ENCODE measurements at places on chromosomes 5 and 9.

GRCh38 chr9:81191222-81191621, 498.1 kb downstream of the TLE1 start:
- DNase-seq, result no peak

GRCh38 chr5:4113426-4113825, 517.8 kb downstream of the IRX1 start:
- no peak for DNase-seq

GRCh38 chr5:124253203-124253810, 493.1 kb downstream of the ZNF608 start:
- DNase-seq, result no peak

- DNase-seq, result no peak
These were observed 152.2 kb downstream of the TMEM161B start for GRCh38 chr5:88116396-88116795.

DNA sequence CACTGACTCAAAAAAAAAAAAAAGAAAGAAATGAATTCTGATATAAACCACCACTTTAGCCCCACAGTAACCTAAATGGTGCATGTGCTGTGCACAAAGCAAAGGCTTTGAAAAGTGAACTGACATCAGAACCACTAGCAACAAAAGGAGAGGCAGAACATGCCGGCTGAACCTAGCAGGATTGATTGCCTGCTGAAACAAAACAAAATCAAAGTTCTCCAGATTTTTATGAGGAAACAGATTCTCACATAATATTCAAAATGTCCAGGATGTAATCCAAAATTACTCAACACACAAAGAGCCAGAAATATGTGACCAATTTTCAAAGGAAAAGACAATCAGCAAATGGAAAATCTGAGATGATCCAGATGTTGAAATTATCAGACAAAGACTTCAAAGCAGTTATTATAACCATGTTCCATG, 37.9 kb downstream of the UBTD2 start:
- no peak for DNase-seq

GRCh38 chr9:79143211-79143610, 428.6 kb upstream of the TLE4 start:
- DNase-seq, result no peak

GRCh38 chr5:43772764-43773477, 169.9 kb downstream of the NNT start:
- no peak for DNase-seq

DNA sequence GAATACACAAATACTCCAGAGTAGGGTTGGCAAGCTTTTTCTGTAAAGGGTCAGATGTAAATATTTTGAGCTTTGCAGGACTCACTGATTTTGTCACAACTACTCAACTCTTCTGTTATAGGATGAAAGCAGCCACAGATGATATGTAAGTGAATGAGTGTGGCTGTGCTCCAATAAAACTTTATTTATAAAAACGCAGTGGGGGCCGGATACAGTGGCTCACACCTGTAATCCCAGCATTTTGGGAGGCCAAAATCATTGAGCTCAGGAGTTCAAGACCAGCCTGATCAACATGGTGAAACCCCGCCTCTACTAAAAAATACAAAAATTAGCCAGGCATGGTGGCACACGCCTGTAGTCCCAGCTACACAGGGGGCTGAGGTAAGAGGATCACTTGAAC, 69.1 kb downstream of the FBXW11 start:
- no peak for DNase-seq

- no peak for DNase-seq
These were observed 379 bp downstream of the PCDHGA3 start for GRCh38 chr5:141343953-141344463.

DNA sequence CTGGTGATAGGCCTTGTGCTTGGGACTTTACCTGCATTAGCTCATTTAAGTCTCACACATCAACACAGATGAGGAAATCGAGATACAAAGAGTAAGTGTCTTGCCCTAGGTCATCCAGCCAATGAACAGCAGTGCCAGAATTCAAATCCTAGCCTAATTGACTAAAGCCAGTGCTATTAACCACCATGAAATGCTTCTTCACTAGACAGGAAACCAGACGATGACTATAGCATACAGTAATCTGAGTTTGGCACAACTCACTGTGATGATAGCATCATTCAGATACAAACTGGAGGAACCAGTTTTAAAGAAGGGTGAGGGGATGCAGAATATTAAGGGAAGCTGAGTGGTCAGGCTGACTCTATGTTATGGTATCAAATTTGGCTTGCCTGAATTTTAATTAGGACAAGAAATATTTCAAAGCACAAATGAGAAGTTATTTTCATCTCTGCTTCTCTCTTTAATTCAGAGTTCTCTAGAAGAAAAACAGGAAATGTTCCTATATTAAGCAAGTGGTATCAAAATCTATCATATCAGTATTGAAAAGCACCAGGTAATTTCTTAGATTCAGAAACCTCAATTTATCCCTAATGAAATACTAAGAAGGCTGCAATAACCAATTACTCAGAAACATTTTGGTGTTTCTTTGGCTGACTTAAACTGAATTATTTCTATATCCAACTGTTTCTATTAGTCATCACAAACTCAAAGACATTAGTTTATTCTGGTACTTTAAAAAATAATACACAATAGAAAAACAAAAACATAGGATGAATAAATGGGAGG, 147.0 kb upstream of the RASA1 start:
- DNase-seq, result no peak

DNA sequence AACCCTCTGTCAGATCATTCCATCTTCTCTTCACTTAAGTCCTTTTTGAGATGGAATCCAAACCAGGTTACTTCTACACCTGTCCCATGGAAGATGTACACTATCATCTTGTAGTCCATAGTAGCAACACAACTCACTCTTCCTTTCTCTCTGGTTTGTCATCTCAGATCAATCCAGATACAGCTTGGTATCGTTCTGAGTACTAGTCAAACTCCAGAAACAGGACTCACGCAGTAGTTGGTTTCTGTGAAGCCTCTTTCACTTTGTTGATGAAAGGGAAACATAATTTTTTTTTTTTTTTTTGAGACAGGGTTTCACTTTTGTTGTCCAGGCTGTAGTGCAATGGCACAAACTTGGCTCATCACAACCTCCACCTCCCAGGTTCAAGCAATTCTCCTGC, 484.0 kb downstream of the PRDM9 start:
- no peak for DNase-seq

DNA sequence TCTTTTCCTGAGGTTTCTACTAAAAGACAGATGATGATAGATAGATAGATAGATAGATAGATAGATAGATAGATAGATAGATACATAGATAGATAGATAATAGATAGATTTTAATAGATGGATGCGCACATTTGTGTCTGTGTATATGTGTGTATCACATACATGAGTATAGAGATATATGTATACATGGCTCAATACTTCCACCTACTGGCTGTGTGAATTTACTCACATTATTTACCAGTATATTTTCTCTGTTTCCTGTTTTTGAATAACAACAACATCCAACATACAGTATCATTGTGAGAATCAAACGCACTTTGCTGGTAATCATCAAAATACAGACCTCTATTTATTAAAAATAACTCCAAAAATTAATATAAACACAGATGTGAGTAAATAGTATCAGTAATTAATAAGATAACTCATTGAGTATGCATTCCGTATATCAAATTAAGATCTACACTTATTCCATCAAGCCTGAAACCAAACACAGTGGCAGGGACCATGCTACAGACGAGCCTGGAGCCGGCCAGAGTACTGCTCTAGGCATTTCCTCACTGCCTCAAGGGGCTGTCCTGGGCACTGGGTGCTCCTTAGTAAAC, 338.0 kb downstream of the SEMA5A start:
- DNase-seq, result no peak

GRCh38 chr5:139669662-139670368, 21.7 kb downstream of the CXXC5 start:
- DNase-seq, result no peak

DNA sequence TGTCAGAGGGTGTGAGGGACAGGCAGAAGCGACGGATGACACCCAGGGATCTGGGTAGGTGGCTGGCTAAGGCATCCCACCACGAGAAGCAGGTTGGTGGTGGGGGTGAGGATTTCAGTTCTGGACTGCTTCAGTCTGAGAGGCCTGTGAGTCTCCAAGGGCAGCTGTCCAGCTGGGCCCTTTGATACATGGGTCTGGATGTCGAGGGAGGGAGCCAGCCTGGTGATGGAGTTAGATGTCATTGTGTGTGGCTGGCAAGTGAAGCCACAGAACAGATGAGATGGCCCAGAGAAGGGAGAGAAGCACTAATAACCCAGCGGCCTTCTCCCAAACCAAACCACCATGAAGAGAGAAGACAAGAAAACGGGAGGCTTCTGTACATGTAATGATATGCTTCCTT, 11.1 kb downstream of the MED27 start:
- no peak for DNase-seq

DNA sequence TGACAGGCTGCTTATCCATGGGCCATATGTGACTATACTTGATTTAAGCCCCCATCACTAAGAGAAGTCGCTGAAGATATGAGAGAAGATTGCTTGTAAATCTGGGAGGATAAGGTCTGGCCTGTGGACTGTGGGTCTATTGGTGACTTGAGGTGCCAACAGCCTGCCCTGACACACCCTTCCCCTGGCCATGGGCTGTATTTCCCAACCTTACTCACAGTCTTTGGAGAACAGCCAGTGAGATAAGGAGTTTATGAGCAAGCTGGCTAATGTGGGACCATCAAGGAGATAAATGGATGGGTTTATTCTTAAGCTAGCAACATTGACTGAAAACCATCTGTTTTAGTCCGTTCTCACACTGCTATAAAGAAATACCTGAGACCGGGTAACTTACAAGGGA, 231.3 kb downstream of the ZSWIM6 start:
- no peak for DNase-seq

DNA sequence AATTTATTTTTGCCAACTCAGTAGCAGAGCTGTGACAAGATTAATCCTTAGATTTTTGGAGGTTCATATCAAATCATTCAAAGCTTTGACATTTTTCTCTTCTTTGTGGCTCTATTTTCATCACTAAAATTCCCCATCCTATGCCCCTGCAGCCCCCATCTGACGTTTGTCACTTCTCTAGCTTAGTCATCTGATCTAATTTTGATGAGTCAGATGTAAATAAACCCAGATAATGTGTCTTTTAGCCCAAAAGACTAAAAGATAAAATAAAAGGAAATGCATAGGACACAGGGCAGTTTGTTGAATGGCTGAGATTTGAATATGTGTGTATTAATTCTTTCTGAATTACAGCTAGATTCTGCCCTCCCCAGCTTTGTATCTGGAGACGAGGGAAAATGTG, 897 bp upstream of the HSPB3 start:
- DNase-seq, result no peak

DNA sequence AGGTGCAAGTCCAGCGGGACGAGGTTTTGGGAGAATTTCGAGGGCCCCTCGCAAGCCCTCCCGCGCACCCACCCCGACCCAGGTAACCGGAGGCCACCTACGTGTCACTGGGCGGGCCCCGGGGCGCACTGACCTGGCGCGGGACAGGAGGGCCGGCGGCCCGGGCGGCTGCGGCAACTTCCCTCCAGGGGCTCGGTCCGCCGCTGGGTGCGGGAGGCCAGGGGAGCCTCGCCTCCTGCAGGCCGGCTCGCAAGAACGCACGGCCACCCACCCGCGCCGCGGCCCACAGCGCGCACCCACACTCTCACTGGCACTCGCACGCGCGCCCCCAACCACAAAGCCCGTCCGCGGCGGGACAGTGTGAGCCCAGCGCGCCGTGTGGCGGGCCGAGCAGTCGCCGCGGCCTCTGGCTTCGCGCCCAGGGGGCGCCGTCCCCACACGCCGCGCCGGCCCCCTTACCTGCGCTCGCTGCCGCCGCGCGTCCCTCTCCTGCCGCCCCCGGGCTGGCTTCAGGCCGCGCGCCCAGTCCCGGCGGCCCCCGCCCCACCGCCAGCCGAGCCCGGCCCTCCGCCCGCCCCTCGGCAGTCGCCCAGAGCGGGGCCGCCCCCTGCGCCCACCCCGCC, 451 bp downstream of the LPAR1 start:
- no peak for DNase-seq

- DNase-seq, result no peak
These were observed 702.8 kb downstream of the SEMA5A start for GRCh38 chr5:8842971-8843551.

GRCh38 chr5:170419643-170420042, 30.5 kb upstream of the KCNMB1 start:
- no peak for DNase-seq

DNA sequence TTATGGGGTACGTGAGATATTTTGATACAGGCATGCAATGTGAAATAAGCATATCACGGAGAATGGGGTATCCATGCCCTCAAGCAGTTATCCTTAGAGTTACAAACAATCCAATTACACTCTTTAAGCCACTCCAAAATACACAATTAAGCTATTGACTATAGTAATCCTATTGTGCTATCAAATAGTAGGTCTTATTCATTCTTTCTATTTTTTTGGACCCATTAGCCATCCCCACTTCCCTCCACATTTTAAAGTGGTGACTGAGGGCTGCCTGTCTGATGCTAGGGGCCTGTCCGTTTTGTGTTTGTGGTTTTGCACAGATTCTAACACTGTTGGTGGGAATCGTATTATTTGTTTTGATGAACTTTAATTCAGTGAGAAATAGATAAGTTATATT, 129.7 kb upstream of the DHFR start:
- DNase-seq, result no peak

- no peak for DNase-seq
These were observed 22.9 kb upstream of the SPATA31C2 start for GRCh38 chr9:88161144-88161543.

GRCh38 chr9:27059412-27059811, 49.6 kb upstream of the TEK start:
- DNase-seq, result no peak

DNA sequence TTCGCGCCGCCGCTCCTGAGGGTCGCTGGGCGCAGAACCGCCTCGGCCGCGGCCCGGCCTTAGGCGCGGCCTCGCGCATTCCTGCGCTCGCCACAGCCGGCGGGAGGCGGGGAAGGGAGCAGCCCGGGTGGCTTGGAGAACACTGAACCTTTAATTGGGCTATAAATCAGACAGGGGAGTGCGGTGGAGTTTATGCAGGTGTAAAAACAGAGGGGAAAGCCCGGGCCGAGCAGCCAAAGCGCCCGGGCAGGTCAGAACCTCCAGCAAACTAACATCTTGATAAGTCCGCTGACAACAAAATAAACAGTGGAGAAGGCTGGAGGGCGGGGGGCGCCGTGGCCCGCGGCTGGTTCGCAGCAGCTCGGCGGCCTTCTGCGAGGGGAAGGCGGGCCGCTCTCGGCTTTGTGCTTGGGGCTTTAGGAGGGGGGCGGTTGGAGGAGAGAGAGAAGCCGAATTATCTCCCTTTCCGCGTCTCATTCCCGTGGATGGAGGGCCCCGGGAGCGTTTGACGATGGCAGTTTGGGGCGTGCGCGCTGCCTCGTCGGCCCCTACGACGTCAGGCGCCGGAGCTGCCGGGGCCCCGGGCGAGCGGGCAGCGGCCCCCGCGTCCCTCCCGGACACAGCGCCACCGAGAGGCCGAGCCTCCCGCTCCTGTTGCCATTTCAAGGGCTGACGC, 11.3 kb downstream of the FOXD1 start:
- no peak for DNase-seq

DNA sequence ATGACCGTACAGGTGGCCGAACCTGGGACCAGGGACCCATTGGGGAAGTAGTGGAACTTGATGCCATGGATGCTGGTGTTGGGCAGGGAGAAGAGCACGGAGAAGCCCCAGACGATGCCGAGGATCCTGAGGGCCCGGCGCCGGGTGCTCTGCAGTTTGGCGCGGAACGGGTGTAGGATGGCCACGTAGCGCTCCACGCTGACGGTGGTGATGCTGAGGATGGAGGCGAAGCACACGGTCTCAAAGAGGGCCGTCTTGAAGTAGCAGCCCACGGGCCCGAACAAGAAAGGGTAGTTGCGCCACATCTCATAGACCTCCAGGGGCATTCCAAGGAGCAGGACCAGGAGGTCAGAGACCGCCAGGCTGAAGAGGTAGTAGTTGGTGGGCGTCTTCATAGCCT, 585 bp downstream of the NMUR2 start:
- no peak for DNase-seq
